Stimulated activated CD8-positive, alpha-beta memory T cell treated with anti-CD3 and anti-CD28 coated beads, Interleukin-15, amount 100 ng/mL, for 1 hour (primary cell): ENCODE measurements at places on chromosomes 2 and 18.

DNA sequence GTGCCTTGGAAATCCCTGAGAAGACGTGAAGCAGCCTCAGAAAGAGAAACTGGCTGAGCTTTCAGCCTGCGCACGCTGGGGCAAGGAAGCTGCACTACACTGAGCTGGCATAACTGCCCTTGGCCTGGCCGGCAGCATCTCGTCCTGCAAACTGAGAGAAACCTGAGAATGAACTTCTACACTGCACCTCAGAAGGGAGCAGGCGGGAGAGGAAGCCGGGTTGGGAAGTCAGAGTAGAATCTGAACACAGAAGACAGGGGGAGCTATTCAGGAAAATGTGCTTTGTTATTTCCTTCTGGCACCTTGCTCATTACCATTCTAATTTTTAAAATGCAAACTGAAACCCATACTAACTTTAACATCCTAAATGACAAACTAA is 70.9 kb downstream of the ZEB2 start:
- DNase-seq: no peak

DNA sequence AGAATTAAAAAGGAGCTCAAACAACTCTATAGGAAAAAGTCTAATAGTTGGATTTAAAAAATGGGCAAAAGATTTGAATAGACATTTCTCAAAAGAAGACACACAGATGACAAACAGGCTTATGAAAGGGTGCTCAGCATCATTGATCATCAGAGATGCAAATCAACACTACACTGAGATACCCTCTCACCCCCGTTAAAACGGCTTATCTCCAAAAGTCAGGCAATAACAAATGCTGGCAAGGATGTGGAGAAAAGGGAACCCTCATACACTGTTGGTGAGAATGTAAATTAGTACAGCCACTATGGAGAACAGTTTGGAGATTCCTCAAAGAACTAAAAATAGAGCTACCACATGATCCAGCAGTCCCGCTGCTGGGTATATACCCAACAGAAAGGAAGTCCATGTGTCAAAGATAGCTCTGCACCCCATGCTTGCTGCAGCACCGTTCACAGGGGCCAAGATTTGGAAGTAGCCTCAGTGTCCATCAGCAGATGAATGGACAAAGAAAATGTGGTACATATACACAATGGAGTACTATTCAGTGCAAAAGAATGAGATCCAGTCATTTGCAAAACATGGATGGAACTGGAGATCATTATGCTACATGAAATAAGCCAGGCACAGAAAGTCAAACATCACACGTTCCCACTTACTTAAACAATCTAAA is 46.7 kb upstream of the B3GNT7 start:
- no peak for DNase-seq

DNA sequence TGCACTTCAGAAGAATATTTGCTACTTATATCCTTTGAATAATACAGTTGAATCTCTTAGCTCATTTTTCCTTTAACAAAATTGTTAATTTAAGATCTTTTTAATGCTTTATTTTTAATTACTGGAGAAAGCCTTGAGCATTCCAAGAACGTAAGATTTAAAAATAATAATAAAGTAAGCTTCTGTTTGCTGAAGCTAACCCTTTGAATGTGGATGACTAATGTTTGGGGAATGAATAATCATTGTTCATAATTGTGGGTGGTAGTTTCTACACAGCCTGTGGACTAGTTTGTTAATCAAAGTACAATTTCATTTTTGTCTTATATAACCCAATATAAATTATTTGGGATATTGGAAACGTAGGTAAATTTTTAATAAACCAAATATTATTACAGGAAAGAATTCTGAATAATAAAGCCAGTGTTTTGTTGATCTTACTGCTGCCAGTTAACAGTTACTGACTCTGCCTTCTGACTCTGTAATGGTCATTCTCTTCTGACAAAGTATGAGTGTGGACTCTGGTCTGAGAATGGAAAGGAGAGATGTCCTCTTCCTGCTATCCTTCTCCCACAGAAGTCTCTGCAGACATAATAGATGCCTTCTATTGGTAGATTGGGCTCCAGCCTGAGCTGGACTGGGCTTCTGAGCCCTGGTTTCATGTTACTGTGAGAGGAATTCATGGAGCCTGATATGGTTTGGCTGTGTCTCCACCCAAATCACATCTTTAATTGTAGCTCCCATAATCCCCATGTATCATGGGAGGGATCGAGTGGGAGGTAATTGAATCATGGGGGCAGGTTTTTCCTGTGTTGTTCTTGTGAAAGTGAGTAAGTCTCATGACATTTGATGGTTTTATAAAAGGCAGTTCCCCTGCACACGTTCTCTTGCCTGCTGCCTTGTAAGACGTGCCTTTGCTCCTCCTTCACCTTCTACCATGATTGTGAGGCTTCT is 292.7 kb upstream of the SLC39A10 start:
- no peak for DNase-seq

GRCh38 chr2:77666251-77666980 is 144.2 kb upstream of the LRRTM4 start:
- DNase-seq: no peak

GRCh38 chr18:41665210-41665609 is 289.8 kb upstream of the PIK3C3 start:
- no peak for DNase-seq

DNA sequence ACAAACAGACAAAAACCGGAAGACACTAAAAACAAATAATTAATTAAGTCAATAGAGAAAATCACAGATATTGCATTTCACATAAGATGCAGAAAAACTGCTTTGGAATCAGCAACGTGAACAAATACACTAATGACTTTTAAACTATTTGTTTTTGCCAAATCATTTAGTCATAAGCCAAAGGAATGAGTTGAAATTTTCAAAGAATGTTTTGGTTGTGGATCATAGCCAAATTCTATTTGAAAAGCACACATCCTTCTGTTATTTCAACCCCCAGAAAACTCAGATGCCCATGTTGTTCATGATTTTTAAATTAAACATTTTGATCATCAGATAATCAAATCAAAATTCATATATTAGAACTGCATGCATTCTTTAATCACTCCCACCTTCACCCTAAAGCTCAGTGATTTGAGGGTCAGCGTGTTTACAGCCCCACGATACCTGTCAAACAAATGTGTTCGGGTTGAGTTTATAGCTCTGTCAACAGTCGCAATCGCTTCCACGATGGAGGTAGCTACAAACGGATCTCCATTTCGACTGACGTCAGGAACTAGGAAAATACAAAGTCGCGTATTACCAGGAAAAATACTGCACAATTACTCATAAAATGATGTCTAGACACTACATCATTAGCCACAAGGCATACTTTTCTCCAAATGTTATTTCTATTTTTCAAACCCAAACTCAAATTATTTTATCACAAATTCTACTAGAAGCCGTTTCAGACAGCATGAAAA is 90.2 kb downstream of the PXDN start:
- no peak for DNase-seq

DNA sequence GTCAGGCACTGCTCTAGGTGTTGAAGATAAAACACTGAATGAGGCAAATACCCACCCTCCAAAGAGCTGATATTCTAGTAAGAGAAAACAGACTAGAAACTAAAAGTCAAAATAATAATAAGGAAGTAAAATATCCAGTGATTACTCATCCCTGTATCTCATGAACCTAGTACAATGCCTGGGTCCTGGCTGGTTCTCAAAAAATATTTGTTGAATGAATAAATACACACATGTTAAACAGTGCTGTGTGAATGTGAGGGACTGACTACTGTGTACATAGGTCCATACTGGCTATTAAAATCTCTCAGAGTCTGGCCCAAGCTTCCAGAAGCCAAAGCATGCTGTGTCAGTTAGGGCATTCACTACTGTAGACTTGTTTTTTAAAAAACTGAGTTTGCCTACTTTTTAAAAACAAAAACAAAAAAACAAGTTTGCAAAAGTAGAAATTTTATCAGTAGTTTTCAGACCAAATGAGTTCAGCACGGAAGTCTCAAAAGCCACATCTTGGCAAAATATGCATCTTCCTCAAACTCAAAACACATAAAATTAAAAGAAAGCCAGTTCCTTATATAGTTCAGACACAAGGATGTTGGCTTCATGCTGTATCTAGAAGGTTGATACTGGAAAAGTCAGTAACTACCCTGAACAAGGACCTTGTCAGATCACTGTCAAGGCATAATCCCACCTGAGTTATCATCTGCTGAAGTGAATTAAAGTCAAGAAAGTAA is 136.2 kb downstream of the THADA start:
- no peak for DNase-seq

DNA sequence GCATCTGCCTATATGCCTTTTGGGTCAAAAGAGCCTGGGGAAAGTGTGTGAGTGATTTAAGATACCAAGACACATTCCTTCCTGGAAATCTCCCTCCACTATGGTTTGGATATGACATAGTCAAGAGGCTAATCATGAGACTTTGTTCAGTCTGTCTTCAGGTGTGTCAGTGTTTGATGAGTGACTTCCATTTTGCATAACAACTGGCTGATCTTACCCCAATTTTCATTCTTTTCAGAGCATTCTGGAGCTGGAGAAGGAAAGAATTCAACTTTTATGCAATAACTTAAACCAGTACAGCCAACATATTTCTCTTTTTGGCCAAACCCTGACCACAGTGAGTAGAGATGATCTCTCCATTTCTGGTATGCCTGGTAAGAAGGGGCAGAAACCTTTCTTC is 39.4 kb downstream of the SPC25 start:
- DNase-seq: no peak

DNA sequence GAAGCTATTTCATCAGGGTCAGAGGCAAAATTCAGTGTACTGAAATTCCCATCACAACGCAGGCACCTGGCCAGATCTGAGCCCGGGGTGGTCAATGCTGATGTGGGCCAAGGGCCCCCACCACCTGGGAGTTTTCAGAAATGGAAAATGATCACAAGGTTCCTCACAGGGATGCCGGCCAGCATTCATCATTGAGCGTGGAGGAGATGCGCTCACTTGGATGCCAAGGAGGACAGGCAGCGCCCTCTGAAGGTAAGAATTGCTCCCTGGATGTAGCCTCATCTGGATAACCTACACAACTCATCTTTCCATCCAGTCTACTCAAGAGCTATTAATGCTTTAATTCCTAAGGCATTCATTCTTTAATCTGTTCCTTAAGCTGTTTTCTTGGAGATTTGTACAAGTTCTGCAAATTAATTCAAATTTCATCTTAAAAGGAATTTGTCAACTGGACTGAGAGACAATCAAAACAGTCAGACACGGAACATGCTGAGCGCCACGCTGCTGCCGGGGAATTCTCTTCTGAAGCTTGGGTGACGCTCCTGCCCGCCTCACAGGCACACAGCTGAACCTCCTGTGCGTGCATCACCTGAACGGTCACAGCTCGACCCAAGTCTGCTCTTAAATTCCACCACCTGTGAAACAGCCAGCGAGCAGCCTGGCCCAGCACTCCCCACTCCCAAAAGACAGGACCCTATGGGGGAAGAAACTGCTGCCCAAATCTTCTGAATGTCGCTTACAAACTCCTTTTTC is 206.7 kb downstream of the HDAC4 start:
- DNase-seq: no peak

- DNase-seq: no peak
Measured at GRCh38 chr2:1585635-1586034, 158.7 kb downstream of the PXDN start.

DNA sequence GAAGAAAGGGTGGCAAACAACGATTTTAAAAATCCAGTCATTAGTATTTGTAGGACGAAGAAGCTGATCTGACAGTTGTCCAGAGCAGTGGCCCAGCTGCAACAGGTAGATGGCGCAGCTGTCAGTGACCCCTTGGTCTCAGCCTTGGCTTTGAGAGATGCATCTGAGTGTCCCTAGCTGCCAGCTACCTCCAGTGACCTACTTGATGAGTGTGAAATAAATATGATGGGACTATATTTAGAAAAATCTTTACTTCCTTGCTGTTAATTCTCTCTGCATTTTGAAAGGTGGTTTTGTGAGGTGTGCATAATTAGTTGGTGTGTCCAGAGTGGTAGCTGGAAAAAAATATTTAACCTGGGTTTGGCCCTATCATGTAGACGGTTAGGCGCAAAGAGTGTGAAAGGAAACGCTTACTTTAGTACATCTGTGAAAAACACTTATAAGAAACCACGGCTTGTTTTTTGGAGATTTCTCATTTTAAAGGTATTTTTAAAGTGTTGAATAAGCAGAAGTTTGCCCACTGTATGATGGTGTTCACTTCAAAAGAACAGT is 963 bp downstream of the INPP1 start:
- DNase-seq: no peak

GRCh38 chr2:43887176-43887575 is 48.4 kb downstream of the ABCG8 start:
- no peak for DNase-seq

DNA sequence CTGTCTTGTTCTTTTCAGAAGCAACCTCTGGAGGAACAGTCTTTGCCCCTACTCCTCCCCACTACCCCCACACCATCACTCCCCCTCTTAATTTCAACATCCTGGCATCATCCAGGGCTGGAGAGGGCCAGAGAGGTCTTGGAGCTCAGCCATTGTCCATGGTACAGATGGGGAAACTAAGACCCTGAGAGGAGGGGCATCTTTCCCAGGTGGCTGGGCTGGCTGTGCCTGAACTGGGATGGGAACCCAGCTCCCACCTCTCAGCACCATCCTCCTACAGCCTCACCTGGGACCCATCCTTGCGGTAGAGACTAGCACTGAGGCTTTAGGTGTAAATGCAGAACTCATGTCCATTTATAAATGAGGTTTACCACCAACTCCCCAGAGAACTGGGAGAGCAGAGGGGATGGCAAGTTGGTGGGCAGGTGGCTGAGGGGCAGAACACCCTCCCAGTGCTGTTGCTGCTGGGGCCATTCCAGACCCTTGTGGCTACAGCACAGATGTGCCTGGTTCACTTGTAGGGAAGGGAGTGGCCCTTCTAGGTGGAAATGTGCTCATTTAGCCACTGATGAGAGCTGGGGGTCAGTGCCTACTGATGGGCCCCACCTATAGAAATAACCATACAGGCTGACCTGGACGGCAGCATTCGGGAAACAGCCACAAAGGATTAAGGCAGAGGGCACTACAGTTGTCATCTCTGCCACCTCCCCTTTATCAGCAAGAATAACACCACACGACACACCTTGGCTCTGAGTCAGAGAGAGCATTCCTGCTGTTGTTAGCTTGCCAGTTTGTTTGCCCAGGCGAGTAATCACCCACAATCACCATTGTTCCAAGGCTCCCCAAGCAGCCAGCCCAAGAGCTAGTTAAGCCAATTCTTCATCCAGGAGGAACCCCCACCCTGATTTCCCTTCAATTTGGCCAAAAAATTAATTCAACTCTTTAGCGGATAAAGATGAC is 2.1 kb downstream of the MLPH start:
- DNase-seq: no peak

GRCh38 chr2:45446016-45446415 is 165.1 kb downstream of the SRBD1 start:
- no peak for DNase-seq

DNA sequence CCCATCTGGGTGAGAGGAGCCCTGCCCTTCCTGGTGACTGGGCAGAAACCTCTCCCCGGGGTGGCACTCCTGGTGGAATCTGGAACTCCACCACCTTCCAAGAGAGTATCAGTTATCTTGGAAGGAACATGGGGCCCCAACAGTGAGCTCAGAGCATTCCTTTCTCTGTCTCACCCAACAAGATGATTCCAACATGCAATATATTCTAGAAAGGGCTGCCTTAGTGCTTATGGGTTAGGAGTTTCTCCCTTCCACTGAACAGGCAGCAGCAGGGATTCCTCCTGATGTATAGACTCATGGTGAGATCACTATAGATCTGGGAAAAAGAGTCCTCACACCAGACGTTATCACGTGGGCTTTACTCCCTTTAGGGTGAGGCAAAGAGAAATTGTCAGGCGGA is 147.1 kb downstream of the COL4A4 start:
- DNase-seq: no peak

GRCh38 chr2:49360407-49360767 is 206.1 kb upstream of the FSHR start:
- no peak for DNase-seq

GRCh38 chr2:8740136-8740535 is 58.3 kb downstream of the ID2 start:
- no peak for DNase-seq
